Stimulated activated CD8-positive, alpha-beta memory T cell treated with anti-CD3 and anti-CD28 coated beads, Interleukin-7, amount 100 ng/mL, for 1 hour (primary cell): ENCODE measurements at places on chromosomes 4 and X.

DNA sequence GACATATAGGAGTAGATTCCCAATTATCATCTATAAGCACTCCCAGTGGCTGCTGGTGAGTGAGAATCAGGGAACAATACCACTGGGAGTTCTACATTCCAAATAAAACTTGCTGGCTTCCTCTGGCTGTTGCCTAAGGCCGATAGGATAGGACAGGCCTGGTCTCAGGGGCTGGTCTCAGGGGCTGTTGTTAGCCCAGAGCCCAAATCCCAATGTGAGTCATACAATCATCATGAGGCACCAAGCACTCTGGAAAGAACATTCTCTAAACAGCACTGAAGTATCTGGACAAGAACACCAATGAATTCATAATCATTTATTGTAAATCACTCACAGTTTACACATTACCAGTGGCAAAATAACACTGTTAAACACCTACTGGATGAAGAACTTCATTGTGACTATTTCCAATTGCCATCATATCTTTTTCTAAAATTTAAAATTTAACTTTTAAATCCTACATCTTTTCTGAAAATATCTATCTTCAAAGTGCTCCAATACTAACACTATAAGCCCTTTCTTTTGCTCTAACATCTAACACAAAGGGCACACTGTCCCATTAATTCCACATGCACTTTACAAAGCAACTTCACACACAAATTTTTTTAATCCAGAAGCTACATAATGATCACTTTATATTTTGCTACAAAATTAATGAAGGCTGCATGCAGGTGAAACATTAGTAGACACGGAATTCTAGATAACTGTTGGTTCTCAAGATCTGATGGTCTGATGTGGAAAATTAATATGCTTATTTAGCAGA lies 67.6 kb upstream of the TMEM150C start:
- no peak for DNase-seq

GRCh38 chr4:22875587-22876257 lies 183.0 kb downstream of the GBA3 start:
- DNase-seq = no peak

- DNase-seq = no peak
Observed at GRCh38 chr4:176824645-176825366, 32.1 kb upstream of the VEGFC start.

- DNase-seq = no peak
Observed at GRCh38 chr4:155602351-155603140, 64.1 kb upstream of the GUCY1A1 start.

GRCh38 chr4:105753361-105753760 lies 44.8 kb downstream of the GSTCD start:
- no peak for DNase-seq

- no peak for DNase-seq
Observed at GRCh38 chr4:97359826-97360225, 783.5 kb downstream of the STPG2 start.

DNA sequence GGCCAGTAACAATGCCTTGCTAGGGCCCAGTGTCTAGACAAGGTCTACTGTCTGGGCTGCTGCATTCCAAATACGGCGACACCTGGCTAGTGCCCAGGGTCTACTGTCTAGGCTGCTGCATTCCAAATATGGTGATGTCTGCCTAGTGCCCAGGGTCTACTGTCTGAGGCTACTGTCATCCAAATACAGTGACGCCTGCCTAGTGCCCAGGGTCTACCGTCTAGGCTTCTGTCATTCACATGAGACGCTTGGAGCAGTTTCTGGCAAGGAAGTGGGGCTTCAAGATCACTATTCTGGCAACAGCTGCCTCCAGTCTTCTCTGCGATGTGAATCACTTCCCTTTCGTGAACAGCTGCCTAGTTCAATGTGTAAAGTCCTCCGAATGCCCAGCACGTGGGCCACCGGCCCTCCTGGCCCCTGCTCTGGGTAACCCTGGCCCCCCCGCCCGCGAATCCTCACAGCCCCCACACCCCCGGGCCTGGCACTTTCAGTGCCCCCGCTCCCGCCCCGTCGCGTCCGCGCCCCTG lies 12.7 kb downstream of the ACOX3 start:
- DNase-seq = no peak

GRCh38 chr4:102500696-102501446 lies at the start of gene NFKB1:
Gene NFKB1 (plus strand): TSS chr4:102501359. CDS start chr4:102525519, 24,160 bp downstream.
- peak; percentile 69 for DNase-seq

- no peak for DNase-seq
Observed at GRCh38 chr4:12319765-12320164, 891.1 kb upstream of the HS3ST1 start.

- no peak for DNase-seq
Observed at GRCh38 chr4:171334549-171334948, 478.7 kb upstream of the GALNTL6 start.

DNA sequence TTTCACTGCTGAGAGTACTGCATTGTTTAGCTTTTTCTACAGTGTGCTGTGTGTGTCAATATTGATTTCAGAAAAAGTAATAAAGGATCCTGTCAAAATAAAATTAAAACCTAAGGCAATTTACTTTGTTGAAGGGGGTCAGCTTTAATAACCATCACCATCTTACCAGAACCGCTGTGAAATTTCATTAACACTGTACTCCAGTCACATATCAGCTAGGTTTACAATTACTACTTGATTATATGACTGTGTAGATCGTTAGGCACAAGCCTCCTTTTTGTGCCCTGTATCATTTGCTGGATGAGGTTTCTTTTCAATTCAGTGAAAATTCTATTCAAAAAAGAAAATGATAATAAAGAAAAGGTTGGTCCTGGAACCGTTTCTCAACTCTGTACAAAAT lies 917.2 kb downstream of the CENPC start:
- no peak for DNase-seq

DNA sequence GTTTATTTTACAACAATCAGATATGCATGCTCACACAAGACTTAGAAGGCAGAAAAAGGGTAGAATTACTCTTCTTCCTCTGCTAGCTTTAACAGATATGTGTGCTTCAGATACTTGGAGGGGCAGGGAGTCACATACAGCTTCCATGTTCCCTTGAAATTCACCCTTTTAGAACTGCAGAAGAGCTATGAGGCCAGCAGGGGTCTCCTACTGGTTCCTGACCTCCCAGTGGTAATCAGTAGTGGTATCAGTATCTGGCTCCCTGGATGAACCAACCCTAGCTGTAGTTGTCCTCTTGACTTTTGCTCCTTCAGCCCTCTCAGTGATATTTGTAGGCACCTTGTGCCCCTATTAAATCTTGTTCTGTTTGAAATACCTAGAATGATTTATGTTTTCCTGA lies 81.5 kb downstream of the RCHY1 start:
- no peak for DNase-seq

DNA sequence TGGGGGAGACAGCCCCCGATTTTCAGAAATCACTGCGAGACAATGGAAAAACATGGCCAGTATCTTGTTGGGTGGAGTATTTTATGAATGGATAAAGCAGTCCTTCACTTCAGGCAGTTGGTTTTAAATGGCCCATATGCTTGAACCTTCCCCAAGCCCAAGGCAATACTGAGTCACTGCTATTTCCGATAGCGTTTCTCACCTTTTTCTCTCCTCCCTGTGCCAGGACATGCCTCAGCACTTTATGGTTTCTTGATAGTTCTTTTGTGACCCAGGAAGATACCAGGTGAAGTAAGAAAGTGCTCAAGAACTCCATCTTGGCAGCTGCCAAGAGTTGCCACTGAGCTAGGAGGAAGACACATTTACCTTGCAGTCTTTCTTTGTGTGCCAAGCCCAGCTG lies 26.8 kb upstream of the ESX1 start:
- DNase-seq = no peak

GRCh38 chr4:139202991-139203390 lies 26.0 kb upstream of the ELF2 start:
- DNase-seq = no peak

- DNase-seq = no peak
Observed at GRCh38 chr4:182680234-182680653, 236.9 kb downstream of the DCTD start.

DNA sequence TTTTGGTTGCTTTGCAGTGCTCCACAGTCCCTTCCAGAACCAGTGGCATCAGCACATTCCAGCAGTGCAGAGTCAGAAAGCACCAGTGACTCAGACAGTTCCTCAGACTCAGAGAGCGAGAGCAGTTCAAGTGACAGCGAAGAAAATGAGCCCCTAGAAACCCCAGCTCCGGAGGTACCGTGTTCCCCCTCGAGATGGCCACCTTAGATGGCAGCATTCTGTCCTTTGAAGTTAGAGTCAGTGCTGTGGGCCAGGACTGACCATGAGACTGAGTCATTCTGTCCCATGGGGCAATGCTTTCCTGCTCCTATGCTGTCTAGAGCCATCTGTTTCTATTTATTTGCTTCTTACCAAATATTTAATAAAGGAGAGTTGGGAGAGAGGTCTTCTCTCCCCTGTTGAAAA lies 112.3 kb downstream of the KLHL8 start:
- DNase-seq = no peak

DNA sequence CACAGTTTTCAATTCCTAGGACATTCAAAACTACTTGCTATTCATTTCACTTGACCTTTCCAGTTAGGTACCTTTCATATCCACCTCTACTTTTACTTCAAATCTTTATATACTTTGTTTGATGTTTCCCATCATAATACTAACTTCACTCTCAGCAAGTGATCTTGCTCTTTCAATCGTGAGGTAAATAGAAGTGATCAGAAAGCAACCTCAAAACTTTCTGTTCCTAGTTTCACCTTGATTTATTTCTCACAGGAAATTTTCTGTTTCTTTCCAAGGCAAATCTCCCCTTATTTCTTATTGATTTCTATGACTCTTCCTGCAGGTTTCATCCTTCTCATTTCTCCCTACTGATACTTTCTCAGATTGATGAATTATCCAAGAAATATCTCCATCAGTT lies 623.5 kb downstream of the FSTL5 start:
- no peak for DNase-seq

DNA sequence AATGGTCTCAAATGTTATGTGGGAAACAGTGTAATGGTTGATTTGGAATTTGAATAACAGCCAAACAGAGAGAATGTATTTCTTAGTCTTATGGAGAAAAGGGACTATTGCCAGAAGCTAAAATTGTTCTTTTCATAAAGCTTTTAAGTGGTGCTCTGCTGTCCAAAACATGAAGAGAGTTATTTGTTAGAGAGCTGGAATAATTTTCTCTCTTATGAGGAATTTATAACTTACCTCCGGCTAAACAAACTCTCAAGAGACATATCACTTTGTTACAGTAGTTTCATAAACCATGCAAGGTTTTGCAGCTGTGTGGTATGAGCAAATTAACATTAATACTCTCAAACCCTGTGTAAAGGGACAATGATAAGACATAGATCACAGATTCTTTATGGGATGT lies 28.6 kb downstream of the SULT1B1 start:
- DNase-seq = no peak

GRCh38 chr4:54217642-54218495 lies 11.2 kb upstream of the PDGFRA start:
- no peak for DNase-seq

DNA sequence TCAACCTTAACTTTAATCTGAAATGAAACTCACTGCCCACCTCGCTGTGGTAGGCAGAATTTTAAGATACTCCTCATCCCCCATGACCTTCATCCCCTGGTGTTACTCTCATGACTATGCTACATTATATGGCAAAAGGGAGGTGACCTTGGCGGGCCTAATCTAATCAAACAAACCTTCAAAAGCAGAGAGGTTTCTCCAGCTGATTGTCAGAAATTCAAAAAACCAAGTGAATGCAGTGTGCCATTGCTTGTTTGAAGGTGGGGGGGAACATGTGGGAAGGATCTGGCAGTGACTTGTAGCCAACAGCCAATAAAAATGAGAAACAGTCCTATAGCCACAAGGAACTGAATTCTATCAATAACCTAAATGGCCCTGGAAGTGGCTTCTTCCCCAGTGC lies 48.5 kb downstream of the KLHL8 start:
- DNase-seq = no peak

DNA sequence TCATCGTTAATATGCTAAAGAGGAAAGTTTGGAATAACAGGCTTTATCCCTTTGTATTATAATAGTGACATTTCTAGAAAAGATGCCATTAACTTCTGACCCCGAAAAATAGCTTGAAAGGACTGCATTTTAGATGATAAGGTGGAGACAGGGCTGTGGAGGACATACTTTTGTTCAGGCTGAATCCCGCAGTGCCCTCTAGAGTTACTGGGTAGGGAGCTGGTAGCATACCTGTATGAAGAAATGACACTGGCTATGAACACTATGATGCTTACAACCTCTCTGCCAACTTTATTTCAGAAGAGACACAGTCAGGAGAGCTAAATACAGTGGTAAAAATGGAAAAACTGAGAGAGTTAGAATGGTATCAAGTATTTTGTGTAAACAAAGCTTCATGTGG lies 8.1 kb downstream of the IL1RAPL1 start:
- no peak for DNase-seq

GRCh38 chr4:91113130-91113706 lies 986.0 kb downstream of the CCSER1 start:
- no peak for DNase-seq

DNA sequence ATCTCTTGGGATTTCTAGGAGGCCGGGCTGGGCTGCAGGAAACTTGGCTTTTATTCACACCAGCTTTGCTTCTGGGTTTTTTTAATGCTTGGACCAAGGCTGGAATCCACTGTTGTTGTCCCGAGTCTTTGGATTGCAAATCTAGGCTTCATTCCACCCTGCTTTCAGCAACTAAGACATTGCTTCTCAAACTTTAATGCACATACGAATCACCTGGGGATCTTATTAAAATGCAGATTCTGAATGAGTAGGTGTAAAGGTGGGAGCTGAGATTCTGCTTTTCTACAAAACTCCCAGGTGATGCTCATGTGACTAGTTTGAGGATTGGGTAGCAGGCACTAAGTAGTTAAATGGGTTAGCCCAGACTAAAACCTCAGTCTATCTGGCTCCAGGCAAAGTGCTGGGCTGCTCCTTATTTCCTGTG lies 39.2 kb upstream of the GPC4 start:
- no peak for DNase-seq

DNA sequence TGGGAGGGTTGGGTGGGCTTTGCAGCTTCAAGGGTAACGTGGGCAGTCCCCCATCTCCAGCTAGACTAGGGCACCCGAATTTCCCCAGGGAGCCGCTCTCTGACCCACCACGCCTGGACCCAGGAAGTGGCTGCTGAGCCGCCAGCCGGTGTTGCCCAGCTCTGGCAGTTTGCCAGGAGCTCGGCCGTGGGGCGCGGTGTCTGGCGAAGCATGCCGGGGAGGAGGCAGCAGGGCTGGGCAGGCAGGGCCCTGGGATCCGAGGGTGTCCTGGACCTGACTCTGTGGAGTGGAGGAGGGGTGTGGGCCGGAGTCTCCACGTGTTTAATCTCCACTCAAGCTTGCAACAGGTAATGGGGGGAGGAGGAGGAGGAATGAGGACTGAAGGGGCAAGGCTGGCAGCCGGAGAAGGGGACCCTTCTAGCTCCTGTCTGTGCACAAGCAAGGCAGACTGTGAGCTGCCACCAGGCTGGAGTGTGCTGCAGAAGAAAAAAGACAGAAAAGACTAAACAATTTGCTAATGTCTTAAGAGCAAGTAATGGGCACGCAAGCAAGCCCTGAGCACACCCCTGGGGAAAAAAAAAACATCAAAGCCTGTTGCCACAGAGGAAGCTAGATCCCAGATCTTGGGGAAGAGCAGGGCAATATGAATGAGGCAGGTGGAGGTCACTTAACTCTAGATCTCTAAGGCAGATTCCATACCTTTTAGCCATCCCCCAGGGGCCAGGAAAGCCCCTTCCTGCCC lies 2.4 kb downstream of the LONRF3 start:
- no peak for DNase-seq
